Epithelial cell of alveolus of lung (primary cell): ENCODE measurements at places on chromosomes 7 and 10. TPM values are rescaled to one million over a fixed set of nuclear protein-coding genes. Genes with fewer than 3 reads are reported as not detected.

Gene ZNF425
- total RNA-seq: 1.6 and 6.6 TPM in 2 replicates

Gene AP5Z1
- 20.6 and 37.6 TPM in 2 replicates for total RNA-seq

Gene AP4M1
- total RNA-seq: 35.6 and 38.4 TPM in 2 replicates

Gene NPY
- not detected in 2 replicates for total RNA-seq

Gene ZNF467
- 3.0 and 27.9 TPM in 2 replicates for total RNA-seq

Gene EFCAB10
- total RNA-seq: 0.26 TPM in 1 of 2 replicates, not detected in the other

Gene TBRG4
- 49.7 and 77.4 TPM in 2 replicates for total RNA-seq

Gene ERLIN1
- total RNA-seq: 17.2 and 28.1 TPM in 2 replicates

Gene IFIT1B
- total RNA-seq: under 0.01 TPM in 1 of 2 replicates, not detected in the other

Gene HYAL4
- not detected in 2 replicates for total RNA-seq

Gene GHRHR
- total RNA-seq: not detected in 2 replicates

Gene CDNF
- 0.78 and 3.8 TPM in 2 replicates for total RNA-seq

Gene MCM10
- total RNA-seq: 2.6 and 10.5 TPM in 2 replicates

Gene TAS2R40
- total RNA-seq: not detected in 2 replicates

Gene NXPH1
- not detected in 2 replicates for total RNA-seq

Gene MAT1A
- not detected in 2 replicates for total RNA-seq

Gene ZNF722
- not detected in 2 replicates for total RNA-seq

Gene CRYGN
- total RNA-seq: not detected in 2 replicates

Gene NUDT13
- 1.1 and 1.4 TPM in 2 replicates for total RNA-seq
